ENCODE measurements at places on chromosomes 6 and 20.

- DNase-seq, result no peak
Observed at GRCh38 chr6:44663860-44664634, 276.5 kb downstream of the CDC5L start.

DNA sequence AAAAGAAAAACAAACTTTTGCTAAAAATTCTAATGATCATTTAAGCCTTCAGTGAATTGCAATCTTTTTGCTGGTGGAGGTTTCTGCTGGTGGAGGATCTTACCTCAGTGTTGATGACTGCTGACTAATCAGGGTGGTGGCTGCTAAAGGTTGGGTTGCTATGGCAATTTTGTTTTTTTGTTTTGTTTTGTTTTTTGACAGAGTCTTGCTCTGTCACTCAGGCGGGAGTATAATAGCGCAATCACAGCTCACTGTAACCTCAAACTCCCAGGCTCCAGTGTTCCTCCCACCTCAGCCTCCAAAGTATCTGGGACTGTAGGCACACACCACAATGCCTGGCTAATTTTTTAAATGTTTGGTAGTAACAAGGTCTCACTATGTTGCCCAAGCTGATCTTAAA lies 94.7 kb downstream of the ANKRD6 start:
- DNase-seq, result no peak

GRCh38 chr6:140586426-140587061 lies 1212.1 kb upstream of the CITED2 start:
- no peak for DNase-seq

GRCh38 chr6:143361536-143362191 lies 88.8 kb downstream of the ADAT2 start:
- DNase-seq, result no peak

DNA sequence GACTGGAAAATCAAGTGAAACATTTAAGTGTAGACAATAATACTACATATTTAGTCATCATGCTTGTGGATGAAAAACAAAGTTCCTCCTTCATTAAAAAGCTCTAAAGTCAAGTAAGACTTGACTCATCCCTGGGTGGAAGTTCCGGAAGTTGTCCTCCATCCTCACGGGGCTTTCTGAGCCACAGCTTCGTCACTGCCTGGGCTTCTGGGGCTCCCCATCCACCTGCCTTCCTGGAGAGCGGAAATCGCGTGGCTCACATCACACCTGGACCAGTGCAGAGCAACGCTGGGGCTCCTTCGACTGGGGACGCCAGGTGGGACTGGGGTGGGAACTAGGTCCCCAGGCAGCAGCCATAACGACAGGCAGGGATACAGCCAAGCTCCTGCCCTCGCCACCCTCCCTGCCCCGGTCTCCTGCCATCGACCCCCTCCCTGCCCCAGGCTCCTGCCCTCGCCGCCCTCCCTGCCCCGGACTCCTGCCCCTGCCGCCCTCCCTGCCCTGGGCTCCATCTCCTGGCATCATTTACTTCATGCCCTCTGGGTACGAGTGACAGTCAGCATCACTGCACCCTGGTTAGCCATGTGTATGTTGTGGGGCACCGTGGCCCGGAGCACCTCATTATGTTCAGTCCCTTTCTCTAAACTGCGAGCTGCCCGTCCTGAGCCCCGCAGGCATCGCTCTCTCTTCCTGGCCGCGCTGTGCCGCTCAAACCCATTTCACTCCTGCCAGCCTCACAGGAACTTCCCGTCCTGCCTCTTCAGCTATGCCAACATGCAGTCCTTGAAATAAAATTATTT lies 12.9 kb downstream of the THBS2 start:
- DNase-seq, result no peak

DNA sequence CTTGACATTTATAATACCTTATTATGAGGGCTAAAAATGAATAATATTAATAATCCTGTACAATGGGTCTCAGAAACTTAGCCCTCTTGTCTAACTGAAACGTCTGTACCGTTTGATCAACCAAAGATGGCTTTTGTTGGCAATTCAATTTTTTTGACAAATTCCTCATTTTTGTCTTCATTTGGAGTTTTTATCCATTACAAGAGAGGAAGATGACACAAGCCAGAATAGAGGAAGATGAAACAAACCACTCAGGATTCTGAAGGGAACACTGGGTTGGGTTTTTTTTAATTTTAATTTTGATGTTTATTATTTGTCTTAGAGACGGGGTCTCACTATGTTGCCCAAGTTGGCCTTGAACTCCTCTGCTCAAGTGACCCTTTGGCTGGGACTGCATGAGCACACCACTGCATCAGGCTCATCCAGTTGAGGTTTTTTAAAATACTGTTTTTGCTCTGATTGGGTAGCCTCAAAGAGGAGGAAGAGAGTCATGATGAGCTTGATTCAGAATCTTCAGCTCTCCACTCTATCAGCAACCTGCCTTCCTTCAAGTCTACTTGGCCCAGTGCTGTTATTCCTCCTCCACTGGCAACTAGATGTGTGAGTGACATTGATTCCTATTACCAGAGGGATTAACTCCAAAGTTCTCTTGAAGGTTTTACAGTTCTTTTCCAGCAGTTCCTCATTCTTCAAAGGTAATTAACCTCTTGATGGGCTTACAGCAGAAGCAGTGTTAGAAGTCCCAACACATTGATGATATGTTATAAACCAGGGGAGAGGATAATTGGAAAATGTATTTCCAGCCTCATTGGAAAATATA lies 71.3 kb downstream of the ATXN1 start:
- DNase-seq, result no peak

GRCh38 chr6:164345806-164346496 lies 931.4 kb downstream of the QKI start:
- DNase-seq, result no peak

- DNase-seq, result no peak
Observed at GRCh38 chr6:42618686-42619085, 54.9 kb downstream of the UBR2 start.

GRCh38 chr20:20561841-20562240 lies 150.6 kb downstream of the RALGAPA2 start:
- DNase-seq, result no peak

DNA sequence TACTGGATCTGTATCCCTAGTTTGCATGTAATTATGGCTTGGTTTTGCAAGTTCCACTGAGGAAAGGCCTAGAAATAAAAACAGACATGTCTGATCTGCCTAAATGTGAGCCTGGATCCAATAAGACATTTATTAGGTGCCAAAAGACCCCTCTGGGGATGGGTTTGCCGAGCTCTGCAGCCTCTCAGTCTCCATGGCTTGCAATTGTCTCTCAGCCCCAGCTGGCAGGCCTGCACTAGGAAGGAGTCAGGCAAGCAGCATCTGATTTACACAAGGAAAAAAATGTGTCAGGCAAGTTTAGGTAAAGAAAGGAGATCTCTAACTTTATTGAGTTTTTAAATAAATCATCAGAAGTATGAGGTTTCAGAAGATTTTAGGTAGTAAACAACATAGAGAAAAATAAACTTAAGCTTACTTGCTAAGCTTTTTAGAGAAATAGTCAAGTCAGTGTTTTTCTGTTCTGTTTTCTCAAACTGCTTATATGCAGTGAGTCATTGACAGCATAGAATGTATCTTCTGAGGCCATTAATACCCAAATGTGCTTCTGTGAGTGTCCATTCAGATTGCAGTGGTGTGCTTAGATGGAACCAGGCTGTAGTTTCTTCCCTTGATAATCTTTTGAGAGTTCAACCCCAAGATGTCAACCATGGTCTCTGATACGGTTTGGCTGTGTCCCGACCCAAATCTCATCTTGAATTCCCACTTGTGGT lies 121.0 kb downstream of the FHL5 start:
- DNase-seq, result no peak

- DNase-seq, result no peak
Observed at GRCh38 chr6:125866433-125866832, 75.7 kb downstream of the NCOA7 start.

DNA sequence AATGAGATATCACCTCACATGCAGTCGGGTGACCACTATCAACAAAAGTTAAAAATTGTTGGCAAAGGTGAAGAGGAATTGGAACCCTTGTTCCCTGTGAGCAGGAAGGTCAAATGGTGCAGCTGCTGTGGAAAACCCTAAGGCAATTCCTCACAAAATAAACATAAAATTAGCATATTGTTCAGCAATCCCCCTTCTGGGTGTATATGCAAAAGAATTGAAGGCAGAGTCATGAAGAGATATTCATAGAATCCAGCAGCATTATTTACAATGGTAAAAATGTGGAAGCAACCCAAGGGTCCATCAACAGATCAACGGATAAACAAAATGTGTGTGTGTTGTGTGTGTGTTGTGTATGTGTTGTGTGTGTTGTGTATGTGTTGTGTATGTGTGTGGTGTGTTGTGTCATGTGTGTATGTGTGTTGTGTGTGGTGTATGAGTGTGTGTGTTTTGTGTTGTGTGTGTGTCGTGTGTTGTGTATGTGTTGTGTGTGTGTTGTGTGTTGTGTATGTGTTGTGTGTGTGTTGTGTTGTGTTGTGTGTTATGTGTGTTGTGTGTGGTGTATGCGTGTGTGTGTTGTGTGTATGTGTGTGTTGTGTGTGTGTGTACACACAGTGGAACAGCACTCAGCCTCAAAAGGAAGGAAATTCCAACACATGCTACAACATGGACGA lies 245.1 kb downstream of the ERMARD start:
- DNase-seq, result no peak

DNA sequence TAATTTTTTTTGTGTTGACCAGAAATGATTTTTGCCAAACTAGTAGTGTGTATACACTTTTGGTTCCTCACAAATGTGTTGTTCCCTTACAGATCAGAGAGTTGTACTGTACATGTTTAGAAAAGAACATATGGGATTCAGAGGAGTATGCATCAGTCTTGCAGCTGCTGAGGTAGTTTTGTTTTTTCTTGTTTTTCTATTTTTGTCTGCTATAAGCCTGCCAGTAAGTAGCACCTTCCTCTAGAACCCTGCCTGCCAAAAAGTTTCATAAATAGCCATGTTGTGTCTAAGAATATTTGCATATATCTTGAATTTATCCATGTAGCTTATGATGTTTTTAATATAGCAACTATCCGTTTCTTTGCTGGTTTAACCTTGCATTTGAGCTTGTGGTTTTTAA lies 46.4 kb downstream of the ORC3 start:
- DNase-seq, result no peak

Data from activated T-cell treated with anti-CD3 and anti-CD28 coated beads for 4 hours (primary cell).